Activated CD8-positive, alpha-beta T cell treated with anti-CD3 and anti-CD28 coated beads, Interleukin-2, amount 10 ng/mL, durations not matched to agents 7 days and 5 days (primary cell): ENCODE measurements at places on chromosomes 6 and 20.
A peak's percentile ranks its signal among the peaks of the same experiment; 100 is the strongest.

DNA sequence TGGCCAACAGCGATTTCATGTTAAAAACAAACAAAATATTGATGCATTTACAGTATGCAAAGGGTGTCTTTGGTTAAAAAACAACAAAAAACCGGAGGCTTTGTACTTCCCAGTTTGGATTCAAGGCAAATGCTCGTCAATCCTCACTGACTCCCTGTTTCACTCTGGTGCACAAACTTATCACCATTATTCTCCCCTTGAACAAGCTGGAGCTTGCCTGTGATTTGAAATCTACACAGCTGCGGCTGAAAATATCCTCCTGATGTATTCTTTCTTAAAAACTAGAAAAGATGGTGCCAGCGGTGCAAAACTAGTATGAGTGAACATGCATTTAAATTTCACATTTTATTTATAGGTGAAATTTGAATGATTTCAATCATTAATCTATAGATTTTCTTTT is 3.3 kb downstream of the PERP start:
- peaks cover 14% of the 10 kb centered on the region for H3K4me1 ChIP-seq
- no peak for DNase-seq
- H3K4me3 ChIP-seq = no peak overlapping the region
- no peak overlapping the region for H3K27ac ChIP-seq
- H3K36me3 ChIP-seq = no peaks in the 10 kb centered on the region

GRCh38 chr6:119962505-119962904 is 612.9 kb upstream of the MAN1A1 start:
- no peaks in the 10 kb centered on the region for H3K4me1 ChIP-seq
- no peak overlapping the region for H3K27ac ChIP-seq
- no peaks in the 10 kb centered on the region for H3K27me3 ChIP-seq
- H3K36me3 ChIP-seq = no peaks in the 10 kb centered on the region
- DNase-seq = no peak

DNA sequence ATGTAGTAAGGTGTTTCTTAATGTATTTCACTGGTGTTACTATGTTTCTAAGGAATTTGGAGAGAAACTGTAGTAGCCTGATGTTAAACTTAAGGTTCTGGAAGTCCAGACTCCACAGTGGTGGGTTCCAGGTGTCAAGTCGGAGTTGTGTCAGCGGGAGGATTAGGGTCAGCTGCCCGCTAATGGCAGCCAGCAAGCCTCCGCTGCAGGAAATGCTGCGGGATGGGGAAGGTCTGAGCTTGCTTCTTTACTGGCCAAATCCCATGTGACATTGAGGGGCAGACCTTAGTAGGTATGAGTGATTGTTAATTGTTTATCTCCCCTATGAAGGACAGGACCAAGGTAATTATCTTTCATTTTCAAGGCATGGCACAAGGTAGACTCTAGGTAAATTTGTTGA is 3.7 kb upstream of the ARID1B start:
- H3K4me1 ChIP-seq = peaks cover 20% of the 10 kb centered on the region
- no peak for DNase-seq
- no peak overlapping the region for H3K4me3 ChIP-seq
- no peaks in the 10 kb centered on the region for H3K27me3 ChIP-seq
- no peak overlapping the region for H3K27ac ChIP-seq

DNA sequence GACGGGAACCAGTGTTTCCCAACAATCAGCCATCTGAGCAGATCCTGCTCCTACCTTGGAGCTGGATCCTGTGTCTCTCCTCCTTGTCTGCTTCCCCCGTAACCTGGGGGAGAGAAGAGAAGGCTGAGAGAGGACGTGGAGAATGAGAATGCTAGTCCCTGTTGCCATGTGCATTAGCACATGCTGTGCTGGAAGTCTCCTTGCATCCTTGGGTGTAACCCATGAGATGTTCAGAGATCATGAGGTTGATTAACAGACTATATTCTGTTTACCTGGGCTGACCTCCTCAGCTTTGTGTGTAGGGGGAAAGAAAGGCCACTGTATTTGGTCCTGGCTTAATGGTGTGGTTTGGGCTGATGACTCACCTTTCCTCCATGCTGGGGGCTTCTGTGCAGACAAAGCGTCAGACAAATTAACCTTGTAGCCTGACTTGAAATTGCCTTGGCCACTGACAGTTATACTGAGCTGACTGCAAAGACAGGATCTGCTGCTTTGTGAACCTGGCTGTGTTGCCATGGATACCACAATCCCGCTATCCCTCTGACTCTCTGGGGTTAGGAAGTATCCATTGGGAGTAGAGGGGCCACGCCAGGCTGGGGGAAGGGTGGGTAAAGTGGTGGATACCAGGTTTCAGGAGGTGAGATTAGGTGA is 243.7 kb upstream of the CHD6 start:
- no peaks in the 10 kb centered on the region for H3K36me3 ChIP-seq
- H3K4me1 ChIP-seq = no peaks in the 10 kb centered on the region
- no peak overlapping the region for H3K4me3 ChIP-seq
- no peak for DNase-seq

DNA sequence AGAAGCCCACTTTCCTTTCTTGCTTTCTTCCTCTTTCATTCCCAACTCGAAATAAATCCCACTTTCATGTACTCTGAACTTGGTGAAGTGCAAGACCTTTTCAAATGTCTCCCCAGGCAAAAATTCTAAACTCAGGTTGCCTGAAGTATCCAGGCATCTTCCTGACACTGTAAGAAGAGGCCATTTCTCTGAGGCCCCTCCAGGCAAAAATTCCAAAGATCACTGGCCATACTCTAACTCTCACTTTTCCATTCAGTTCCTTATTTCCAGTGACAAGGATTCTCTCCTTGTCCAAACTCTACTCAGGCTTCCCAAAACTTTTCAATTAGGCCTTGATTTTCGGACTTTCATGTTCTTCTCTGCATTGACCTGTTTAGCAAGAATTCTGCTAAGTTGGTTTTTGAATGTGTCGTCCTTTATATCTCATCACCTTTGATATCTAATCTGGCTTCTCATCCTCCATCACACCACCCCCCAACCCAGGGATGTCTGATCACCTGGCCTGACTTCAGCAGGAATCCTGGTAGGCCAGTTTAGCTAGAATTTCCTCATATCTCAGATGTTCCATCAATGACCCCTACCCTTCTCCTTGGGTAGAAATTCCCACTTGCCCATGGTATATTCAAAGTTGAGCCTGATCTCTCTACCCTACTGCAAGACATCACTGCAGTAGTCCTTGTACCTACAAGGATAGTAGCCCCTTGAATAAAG is 124.9 kb downstream of the RCAN2 start:
- H3K27me3 ChIP-seq = peaks cover 10% of the 10 kb centered on the region
- H3K36me3 ChIP-seq = no peaks in the 10 kb centered on the region
- H3K4me1 ChIP-seq = no peaks in the 10 kb centered on the region
- H3K4me3 ChIP-seq = no peak overlapping the region
- no peak for DNase-seq
- no peak overlapping the region for H3K27ac ChIP-seq

DNA sequence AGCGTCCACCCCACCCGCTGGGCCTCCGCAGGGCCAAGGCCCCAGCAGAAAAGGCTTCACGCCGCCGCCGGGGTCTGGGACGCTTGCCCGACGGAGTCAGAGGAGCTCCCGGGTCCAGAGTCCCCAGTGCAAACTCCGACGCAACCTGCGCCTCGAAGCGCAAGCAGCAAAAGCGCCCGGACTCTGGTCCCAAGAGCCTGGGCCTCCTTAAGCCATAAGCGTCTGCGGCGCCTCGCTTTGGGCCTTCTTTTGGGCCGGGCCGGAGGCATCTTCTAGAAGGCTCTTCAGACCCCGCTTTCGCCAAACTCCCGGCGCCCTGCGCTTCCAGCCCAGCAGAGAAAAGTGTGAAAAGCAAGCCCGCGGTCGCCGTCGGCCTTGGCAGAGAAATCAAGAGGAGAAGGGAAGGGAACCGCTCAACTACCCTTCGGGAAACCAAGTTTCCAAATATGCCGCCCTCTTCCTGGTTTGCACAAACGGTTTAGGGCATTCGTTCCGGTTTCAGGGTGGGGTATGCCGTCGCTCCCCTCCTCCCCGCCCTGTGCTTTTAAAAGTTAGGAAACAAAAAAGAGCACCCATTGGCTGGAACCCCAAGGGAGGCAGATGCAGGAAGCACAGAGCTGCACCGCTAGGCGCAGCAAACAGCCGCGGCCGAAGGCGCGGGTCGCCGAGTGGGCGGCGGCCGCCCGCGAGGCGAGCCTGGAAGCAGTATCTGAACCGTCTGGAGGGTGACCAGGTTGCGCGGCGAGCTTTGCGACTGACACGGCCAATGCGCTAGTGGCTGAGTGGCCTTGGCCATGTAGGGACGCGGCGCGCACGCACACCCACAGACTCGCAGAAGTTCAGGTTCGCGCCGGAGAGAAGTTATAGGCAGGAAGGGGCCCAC is 1.2 kb downstream of the TBX18 start:
- DNase-seq = no peak
- peaks cover 58% of the 10 kb centered on the region for H3K27me3 ChIP-seq
- peaks cover 10% of the 10 kb centered on the region for H3K4me1 ChIP-seq
- peak overlapping the region; percentile 54 for H3K4me3 ChIP-seq
- H3K27ac ChIP-seq = peak overlapping the region; percentile 63
- peaks cover 12% of the 10 kb centered on the region for H3K36me3 ChIP-seq

GRCh38 chr6:108323710-108324466 is 29.0 kb downstream of the AFG1L start:
- H3K27ac ChIP-seq = no peak overlapping the region
- H3K4me3 ChIP-seq = no peak overlapping the region
- DNase-seq = no peak
- H3K4me1 ChIP-seq = no peaks in the 10 kb centered on the region
- peaks cover 8% of the 10 kb centered on the region for H3K36me3 ChIP-seq
- H3K27me3 ChIP-seq = no peaks in the 10 kb centered on the region

DNA sequence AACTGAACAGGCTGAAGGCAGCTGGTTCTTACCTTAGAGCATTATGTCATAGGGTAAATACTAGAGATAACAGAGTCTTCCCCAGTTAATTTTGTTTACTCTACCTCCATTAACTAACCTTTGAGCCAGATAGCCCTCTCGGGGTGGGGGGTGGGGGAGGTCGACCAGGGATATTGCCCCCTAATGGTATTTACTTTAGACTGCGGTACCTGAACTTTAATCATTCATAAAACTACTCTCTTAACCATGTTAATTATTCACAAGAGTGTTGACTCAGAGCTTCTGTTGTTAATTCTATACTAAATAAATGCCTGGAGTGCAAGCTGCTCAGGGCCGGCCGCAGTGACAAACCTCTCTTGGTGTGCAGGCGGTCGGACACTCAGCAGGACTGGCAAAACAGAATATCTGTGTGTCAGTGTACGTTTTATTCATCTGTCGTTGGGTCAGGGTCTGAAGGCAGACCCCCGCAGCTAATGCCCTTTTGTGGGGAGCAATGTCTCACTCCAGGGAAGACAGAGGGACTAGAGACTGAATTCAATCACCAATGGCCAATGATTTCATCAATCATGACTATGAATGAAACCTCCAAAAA is 152.4 kb upstream of the COL21A1 start:
- H3K36me3 ChIP-seq = no peaks in the 10 kb centered on the region
- H3K4me3 ChIP-seq = no peak overlapping the region
- H3K27ac ChIP-seq = no peak overlapping the region
- no peaks in the 10 kb centered on the region for H3K27me3 ChIP-seq
- no peak for DNase-seq

DNA sequence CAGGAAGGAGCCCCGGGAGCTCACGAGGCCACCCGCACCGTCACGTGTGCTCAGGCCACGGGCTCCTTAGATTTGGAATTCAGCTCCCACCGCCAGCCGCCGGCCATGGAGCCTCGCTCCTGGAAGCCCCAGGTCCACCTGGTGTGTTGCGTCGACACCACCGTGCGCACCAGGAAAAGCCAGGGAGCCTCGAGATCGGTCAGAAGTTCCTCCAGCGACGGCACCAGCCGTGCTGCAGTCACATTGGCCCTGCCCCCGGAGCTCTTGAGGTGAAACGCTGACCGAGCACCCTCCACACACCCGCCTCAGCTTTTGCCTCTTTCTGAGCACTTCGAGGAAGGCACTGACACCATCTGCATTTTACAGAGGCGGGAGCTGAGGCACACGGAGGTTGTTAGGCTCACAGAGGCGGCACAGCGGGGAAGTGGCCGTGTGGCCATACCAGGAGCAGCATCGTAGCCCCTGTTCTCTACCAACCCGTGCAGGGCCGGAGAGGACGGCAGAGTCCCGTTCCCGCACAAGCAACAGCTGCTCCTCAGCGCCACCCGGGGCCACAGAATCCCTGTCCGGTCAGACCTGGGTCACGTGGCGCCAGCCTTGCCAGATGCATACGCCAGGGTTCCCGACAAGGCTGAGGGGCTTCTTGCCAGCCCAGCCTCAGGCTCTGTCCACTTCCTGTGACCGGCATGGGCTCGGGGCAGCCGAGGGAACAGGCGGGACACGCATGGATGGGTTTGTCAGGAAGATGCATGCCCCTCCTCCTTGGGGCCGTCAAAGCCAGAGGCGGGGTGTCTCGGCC is 7.6 kb downstream of the NKAIN4 start:
- DNase-seq = no peak
- no peaks in the 10 kb centered on the region for H3K36me3 ChIP-seq
- H3K4me1 ChIP-seq = no peaks in the 10 kb centered on the region
- H3K4me3 ChIP-seq = no peak overlapping the region

- peak overlapping the region; percentile 88 for H3K4me3 ChIP-seq
- H3K36me3 ChIP-seq = no peaks in the 10 kb centered on the region
- peaks cover 3% of the 10 kb centered on the region for H3K27me3 ChIP-seq
- H3K4me1 ChIP-seq = peaks cover 47% of the 10 kb centered on the region
- DNase-seq = peak; percentile 62
These were observed 30.8 kb downstream of the SF3B5 start for GRCh38 chr6:144064402-144065212.

DNA sequence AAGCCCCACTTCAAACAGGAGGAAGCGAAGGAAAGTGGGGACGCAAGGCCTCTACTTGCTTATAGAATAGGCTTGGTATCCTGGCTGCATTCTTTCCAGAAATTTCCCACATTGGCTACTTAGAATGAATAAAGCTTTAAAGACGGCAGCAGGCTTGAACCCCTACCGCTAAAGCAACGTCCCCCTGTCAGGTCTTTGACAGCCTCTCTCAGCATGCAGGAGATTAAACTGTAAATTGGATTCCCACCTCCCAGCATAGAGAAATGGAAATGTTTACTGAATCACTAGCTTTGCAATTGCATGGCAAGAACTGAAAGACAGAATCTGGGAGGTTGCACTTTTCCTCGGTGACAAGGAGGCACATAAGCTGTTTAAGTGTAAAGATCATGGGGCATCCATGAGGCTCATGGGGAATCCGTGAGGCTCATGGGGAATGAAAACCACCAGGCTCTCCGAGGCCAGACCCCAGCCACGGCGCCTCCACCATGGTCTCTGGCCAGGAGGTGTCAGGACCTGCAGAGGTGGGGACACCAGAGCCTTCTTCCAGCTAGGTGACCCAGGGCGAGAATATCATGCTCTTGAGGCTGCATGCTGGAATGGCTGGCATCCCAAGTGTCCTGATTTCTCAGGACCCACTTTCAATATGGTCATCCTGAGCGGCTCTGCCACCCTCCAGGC is 10.3 kb downstream of the LEMD2 start:
- H3K27ac ChIP-seq = no peak overlapping the region
- DNase-seq = no peak
- H3K4me1 ChIP-seq = no peaks in the 10 kb centered on the region
- no peak overlapping the region for H3K4me3 ChIP-seq
- peaks cover 69% of the 10 kb centered on the region for H3K36me3 ChIP-seq
